GM23248 (cell line): ENCODE measurements at places on chromosomes 6 and 20.

GRCh38 chr6:113258771-113259170, 598.4 kb upstream of the MARCKS start:
- DNase-seq = no peak

- no peak for DNase-seq
These were observed 353.9 kb downstream of the HACE1 start for GRCh38 chr6:104505838-104506237.

DNA sequence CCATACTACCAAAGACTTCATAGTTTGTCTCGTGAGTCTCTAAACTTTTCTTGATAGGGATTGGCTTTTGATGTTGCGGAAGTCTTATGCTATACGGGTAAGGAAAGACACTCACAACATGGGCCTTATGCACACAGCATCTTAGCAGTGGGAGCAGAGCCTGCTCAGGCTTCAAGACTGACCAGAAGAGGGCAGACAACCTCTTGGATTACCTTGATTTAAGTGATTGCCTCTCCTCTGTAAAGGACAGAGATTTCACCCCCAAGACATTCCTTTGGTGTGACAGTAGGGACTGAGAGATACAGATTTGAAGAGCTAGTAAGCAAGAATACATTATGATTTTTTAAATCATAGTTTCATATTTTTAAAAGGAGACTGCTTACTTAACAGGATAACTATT, 71.0 kb upstream of the SAMD3 start:
- peak; percentile 79 for DNase-seq

- DNase-seq = peak; percentile 79
These were observed 174.0 kb downstream of the GJA10 start for GRCh38 chr6:90068264-90068663.

- peak; percentile 29 for DNase-seq
These were observed 176.9 kb upstream of the SUPT3H start for GRCh38 chr6:45554591-45554990.

DNA sequence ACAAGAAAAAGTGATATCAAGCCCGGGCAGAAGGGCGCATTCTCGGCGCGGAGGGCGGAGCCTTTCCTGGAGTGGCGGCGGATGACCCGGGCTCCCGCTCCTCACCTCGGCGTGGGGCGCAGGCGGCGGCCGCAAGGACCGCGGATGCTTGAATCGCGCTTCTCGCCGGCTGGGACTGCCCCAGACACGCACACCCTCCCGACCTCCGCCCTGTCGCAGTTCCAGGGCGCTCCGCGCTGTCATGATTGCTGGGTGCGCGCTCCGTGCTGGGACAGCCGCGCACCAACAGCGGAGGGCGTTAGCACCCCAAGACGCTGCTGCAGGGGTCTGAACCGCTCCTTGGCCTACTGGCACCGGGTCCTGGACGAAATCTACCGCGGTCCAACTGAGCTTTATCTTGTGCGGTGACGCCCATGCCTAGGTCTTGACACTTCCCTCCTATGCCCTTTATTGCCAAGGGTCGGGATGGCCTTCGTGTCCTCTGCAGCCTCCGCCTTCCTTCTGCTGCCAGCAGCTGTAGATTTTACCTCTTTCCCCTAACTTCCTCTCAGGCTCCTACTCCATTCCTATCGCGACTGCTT, 43.3 kb downstream of the IRAK1BP1 start:
- peak; percentile 59 for DNase-seq

DNA sequence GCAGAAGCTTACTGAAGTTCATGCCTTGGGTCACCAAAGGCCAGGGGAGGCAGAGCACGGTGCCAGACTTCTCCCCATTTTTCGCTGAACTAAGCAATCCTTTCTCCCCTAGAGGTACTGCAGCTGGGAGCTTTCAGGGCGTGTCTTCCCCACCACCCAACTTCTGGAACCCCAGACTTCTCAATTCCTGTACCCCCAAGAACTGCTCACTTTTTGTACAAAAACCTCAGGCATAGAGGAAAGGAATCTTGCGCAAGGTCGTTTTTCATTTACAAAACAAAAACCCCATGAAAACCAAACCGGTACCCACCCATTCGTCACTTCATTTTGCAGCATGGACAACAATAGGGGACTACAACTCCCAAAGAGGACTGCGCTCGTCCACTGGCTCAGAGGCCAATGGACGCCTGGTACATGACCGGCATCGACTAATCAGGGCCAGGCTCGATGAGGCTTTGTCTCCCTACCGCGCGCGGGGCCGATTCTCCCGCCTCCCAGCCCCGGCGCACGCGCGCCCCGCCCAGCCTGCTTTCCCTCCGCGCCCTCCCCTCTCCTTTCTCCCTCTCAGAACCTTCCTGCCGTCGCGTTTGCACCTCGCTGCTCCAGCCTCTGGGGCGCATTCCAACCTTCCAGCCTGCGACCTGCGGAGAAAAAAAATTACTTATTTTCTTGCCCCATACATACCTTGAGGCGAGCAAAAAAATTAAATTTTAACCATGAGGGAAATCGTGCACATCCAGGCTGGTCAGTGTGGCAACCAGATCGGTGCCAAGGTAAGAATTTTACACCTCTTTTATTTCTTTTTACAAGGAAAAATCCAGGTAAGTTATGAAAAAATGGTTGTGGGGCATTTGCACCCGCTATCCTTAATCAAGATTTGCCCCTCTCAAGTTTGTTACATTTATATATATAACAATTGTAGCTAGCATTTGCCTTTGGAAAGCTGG, at the start of gene TUBB:
TSS of gene TUBB (plus strand) at position 562 of the 947 bp plus-strand sequence. CDS start at position 717, 155 bp downstream.
- peak; percentile 100 for DNase-seq

GRCh38 chr20:4299773-4300172, 284.4 kb upstream of the RNF24 start:
- DNase-seq = peak; percentile 79

GRCh38 chr20:41023549-41023948, 5.1 kb upstream of the TOP1 start:
- DNase-seq = no peak

- DNase-seq = peak; percentile 91
These were observed 764 bp downstream of the BAG6 start for GRCh38 chr6:31651602-31652191.

DNA sequence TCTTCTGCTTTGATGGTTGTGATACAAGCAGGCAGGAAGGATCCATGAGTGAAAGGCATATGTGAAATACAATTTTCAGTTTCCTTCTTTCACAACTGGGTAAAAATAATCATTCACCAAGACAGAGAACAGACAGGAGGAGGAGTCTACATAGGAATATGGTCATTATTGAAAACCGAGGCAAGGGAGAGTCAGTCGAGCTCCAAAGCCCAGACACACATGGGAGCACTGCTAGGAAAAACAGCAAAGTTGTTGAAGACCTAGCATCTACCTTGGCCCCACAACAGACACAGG, 260.6 kb downstream of the ERMARD start:
- no peak for DNase-seq

- DNase-seq = peak; percentile 29
These were observed 15.2 kb downstream of the BCAS4 start for GRCh38 chr20:50810063-50810462.

GRCh38 chr6:15995493-15995892, 133.4 kb upstream of the MYLIP start:
- no peak for DNase-seq

- DNase-seq = peak; percentile 9
These were observed 213.9 kb upstream of the SULF2 start for GRCh38 chr20:47999166-47999565.

GRCh38 chr6:25365154-25365553, 86.0 kb downstream of the CARMIL1 start:
- no peak for DNase-seq

GRCh38 chr6:121338366-121338765, 4.1 kb upstream of the TBC1D32 start:
- DNase-seq = no peak

DNA sequence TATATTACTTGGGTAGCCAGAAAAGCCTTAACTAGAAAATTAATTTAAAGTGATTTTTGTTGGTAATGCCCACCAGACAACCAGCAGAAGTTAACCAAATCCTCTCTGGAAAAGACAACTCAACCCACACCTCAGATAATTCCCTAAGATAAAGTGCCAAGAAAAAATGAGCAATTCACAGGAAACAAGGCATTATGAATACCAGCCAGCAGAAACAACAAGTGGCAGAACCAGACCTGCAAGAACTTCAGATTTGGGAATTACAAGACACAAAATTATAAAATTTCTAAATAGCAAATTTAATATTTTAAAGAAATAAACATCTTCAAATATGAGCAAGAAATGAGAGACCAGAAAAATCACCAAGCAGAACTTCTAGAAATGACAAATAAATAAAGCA, 80.0 kb upstream of the MRPS10 start:
- DNase-seq = no peak

- no peak for DNase-seq
These were observed 19.4 kb upstream of the MAPK13 start for GRCh38 chr6:36110863-36111262.

- DNase-seq = no peak
These were observed 13.3 kb downstream of the ELOVL5 start for GRCh38 chr6:53335224-53335994.

DNA sequence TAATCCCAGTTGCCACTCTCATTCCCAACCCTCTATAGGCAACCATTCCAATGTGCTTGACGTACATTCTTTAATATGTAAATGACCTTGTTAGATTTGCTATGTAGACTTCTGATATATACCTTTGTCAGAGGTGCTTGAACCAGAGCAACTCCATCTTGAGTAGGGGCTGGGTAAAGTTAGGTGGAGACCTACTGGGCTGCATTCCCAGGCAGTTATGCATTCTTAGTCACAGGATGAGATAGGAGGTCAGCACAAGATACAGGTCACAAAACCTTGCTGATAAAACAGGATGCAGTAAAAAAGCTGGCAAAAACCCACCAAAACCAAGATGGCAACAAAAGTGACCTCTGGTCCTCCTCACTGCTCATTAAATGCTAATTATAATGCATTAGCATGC, 8.3 kb upstream of the HM13 start:
- no peak for DNase-seq

DNA sequence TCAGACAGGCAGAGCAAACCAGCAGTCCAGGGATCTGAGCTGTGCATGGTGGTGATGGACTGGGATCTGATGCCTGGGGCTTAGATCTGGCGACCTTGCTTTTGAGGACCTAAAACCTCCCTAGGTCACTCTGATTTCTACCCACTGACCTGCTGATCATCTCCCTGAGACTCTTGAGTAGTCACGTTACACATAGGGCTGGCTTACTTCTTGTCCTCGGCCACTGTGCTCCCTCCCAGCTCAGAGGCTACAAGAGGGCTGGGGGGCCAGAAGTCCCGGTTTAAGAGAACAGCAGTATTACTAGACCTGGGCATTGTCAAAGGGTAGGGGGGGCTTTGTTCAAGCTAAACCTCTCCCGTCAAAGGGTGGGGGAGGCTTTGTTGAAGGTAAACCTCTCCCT, 5.5 kb downstream of the DYNLT1 start:
- DNase-seq = no peak

GRCh38 chr6:25341923-25342619, 62.9 kb downstream of the CARMIL1 start:
- DNase-seq = no peak

DNA sequence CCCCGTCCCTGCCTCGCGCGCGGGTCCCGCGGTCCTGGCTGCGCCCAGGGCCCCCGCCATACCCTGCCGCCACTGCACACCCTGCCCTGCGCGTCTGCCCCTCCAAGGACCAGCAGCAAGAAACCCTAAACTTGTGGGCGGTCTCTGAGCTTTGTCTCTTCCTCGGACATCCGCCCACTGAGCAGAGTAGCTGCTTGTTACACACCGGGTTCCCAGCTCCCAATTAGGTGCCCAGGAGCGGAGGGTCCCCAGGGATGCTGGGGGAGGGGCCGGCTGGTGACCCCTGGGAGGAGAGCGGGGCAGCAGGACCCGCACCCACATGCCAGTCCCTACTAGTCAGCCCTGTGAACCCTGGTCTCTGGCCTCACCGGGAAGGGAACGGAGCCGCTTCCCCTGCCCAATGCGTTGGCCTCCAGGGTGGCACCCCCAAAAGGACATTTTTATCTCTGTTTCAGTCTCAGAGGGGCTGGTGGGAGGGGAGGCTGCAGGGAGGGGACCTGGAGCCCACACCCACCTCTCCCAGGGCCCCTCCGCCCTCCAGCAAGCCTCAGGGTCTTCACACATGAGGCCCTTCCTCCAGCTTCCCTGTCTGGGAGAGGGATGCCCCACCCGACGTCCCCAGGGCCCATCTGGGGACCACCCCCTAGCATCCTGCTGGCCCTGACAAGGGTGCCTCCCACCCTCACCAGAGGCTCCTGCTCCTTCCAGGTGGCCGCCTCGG, 10.5 kb downstream of the STMN3 start:
- no peak for DNase-seq

DNA sequence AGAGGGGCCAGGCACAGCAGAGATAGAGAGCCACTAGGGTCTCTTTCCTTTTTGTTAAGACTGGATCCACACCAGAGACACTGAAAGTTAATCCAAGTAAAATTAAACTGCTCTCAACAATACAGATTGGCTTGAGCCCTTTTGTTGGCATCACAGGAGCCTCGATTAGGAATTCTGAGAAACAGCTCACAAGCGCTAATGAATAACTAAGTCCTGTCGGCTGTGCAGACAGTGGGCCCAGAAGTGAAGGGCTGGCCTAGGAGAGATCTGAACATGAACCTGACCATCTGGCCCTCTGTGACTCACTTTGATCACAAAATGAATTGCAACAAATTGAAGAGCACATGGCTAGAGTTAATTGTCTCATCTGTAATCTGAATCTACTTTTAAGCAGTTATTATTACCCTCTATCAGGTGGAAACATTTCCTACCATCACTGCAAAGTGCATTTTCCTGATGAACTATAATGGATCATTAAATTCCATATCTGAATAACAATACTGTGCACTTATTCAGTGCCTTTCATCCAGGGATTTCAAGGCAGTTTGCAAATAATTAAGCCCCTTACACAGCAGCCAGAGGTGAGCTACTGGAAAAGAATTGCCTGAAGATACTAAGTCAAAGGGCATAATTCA, 3.2 kb downstream of the BACH2 start:
- DNase-seq = no peak

- no peak for DNase-seq
These were observed 971.8 kb upstream of the ADGRB3 start for GRCh38 chr6:67663105-67663895.

GRCh38 chr6:134261766-134262165, 56.1 kb downstream of the SGK1 start:
- no peak for DNase-seq

DNA sequence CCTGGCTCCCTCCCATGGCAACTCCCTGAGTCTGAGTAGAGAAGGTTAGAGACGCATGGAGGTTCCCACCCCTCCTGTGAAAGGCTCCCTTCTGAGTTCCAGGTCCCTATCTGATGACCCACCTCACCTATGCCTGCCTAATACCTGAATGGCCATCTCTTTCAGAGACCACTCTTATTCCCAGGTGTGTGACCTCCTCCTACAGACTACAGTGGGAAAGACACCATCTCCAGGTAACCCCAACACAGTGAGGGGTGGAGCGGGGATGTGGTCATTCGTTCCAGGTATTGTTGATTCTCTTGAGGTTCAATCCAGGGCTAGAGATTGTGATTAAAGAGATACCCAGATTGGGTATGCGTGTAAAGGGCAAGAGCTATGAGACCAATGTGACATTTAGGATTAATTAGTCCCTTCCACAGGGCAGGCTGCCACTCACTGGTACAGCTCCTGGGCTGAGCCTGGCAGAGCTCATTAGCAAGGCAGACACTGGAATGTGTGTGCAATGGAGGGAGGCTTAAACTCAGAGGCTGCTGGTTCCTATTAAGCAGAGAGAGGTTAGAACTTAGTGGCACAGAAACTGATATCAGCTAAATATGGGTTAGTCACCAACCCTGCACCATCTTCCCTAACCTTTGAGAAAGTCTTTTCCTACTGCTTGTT, 46.5 kb upstream of the IER3 start:
- no peak for DNase-seq
